ENCODE measurements at places on chromosomes 3 and 15.
A peak's percentile ranks its signal among the peaks of the same experiment; 100 is the strongest.

DNA sequence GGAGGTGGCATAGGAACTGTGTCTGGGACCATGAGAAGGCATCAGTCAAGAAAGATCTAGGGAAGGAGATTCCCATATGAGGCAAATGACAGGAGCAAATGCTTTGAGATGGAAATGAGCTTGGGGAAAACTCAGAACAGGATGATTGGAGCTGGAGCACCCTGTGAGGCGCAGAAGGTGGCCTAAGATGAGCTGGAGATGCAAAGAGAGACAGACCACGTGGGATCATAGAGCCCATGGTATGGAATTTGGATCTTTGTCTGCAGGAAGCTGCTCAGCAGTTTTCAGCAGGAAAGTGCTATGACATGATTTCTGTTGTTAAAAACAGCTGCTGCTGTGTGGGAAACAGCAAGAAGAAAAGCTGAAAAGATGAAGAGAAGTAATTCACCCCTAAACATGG is 310.6 kb downstream of the MAGI1 start:
- DNase-seq = no peak

DNA sequence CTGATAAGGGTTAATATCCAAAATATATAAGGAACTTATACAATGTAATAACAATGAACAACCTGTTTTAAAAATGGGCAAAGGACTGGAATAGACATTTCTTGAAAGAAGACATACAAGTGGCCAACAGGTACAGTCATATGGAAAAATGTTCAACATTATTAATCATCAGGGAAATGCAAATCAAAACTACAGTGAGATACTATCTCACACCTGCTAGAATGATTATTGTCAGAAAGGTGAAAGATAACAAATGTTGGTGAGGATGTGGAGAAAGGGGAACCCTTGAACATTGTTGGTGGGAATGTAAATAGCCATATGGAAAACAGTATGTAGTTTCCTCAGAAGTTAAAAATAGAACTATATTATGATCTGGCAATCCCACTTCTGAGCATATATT is 20.4 kb downstream of the GOLM2 start:
- DNase-seq = no peak

DNA sequence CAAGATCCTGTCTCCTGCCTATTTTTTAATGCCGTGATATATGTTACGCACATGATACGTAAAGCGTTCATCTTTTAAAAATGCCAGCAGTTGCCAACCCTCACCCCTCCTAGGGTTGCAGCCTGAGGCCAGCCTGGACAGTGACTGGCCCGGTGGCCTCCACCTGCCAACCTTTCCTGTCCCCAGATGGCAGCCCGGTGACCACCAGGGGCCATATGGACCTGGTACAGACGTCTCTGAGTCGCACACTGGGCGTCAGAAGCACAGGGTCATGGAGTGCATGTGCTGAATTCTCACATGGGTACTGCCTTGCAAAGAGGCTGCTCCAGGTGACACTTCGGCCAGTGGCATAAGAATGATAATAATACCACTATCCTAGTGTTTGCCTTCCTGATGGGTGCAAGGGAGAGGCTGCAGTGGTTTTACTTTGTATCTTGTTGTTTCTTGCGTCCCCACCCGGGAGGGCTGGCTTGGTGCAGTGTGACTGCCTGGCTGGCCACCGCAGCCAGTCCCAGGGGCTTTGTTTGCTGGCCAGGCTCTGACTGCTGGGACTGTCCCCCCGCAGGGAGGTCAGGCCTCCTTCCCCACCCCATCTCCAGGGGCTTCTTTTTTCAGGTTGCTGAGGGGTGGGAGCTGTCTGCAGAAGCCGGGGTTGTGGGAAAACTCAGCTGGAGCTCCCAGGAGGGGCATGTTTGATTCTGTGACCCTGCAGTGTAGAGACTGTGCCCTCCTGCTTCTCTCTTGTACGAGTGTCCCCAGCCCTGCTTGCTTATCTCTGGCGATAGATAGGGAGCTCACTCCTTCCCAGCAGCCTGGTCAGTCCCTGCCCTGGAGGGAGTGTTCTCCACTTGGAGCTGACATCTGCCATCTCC is 16.9 kb downstream of the FBLN2 start:
- DNase-seq = no peak

- DNase-seq = no peak
Observed at GRCh38 chr3:148223266-148223665, 474.4 kb upstream of the AGTR1 start.

GRCh38 chr15:74626752-74627692 is 11.4 kb downstream of the CLK3 start:
- DNase-seq = no peak

- DNase-seq = no peak
Observed at GRCh38 chr3:129207479-129207878, 23.8 kb upstream of the CNBP start.

- DNase-seq = no peak
Observed at GRCh38 chr15:34025252-34025651, 13.8 kb downstream of the AVEN start.

- DNase-seq = no peak
Observed at GRCh38 chr15:92393071-92393979, at the start of gene ST8SIA2. TSS of gene ST8SIA2 (plus strand) at chr15:92393881. CDS start at chr15:92394065, 184 bp downstream.

DNA sequence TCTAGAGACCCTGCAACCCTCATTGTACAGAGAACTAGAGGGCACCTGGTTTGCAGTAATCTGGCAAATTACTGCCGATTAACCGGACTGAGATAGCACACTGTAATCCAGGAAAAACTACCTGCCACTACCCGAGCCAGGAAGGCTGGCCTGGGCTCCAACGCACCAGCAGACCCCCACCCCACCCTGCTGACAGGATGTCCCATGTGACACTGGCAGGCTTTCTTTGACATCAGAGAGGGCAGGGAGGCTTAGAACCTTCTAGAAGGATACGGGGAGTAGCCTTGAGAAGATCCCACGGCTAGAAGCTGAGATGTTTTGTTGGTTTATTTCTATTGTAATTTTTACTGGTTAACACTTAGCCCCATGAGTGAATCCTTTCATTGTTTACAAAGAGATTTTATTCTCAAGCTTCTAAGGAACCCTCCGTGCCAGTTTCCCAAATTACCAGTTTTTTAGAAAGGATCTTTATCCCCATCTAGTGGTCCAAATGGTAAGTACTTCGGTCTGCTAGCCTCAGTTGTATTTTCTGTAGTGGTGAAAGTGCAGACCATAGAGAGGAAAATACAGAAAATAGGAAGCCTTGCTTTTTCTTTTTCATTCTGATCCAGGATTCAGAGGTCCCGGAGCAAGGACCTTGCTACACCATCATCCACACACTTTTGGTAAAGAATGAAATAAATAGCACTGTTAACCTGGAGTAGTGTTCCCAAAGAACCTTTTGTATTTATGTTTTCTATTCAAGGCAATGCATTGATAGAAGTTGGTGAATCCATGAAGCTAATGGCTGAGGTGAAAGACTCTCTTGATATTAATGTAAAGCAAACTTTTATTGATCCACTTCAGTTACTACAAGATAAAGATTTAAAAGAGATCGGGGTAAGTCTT is 81.9 kb upstream of the ADAMTSL3 start:
- no peak for DNase-seq

GRCh38 chr3:79369306-79369705 is 398.5 kb downstream of the ROBO1 start:
- no peak for DNase-seq

- DNase-seq = peak; percentile 4
Observed at GRCh38 chr3:30970183-30970582, 75.7 kb upstream of the GADL1 start.

DNA sequence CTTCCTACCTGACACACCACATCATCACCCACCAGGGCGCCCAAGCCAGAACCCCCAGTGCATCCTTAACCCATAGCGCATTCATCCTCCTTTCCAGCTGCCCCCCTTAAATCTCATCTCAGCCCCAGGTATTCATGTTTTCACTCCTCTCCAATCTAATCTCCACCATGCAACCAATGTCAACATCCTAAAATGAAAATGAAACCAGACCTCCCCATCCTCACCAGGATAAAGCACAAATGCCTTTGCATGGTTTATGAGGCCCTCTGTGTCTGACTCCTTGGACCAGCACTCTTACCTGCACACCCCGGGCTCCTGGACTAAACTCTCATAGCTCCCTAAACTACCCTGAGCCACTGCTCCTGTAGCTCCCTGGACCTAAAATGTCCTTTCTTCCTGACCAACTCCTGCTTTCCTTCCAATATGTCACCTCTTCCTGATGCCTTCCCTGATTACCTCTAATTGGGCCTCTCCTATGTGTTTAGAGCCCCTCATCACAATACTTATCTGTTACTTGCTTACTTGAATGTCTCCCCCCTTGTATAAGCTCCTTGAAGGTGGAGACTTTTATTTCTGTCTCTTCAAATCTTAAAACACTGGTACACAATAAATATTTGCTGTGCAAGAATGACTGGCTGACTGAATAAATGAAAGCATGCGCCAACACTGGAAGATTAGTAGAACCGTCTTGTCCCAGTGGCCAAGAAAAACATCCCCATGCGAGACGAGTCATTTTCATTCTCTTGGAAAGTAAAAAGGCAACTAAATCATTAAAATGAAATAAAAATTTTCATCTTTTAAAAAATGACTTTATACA is 142.5 kb downstream of the XXYLT1 start:
- no peak for DNase-seq

GRCh38 chr15:77983091-77983707 is 94.3 kb downstream of the TBC1D2B start:
- no peak for DNase-seq

DNA sequence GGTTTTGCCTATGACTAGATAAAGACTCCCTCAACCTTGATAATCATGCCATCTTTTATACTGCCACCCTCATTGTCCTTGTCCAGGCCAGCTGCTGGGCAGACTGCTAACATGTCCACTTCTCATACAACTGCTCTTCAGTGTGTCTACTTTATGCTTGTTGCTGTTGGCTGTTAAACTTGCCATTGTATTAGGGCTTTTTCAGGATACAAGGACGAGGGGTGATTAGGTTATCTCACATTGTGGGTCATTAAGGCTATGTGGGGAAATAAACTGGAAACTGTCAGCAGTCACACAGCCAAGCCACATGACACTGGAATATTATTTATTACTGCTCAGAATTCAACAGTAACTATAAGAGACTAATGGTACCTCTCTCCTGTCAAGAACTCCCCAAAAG is 36.1 kb downstream of the STARD9 start:
- DNase-seq = no peak

GRCh38 chr15:89379251-89379695 is 44.6 kb upstream of the POLG start:
- no peak for DNase-seq

DNA sequence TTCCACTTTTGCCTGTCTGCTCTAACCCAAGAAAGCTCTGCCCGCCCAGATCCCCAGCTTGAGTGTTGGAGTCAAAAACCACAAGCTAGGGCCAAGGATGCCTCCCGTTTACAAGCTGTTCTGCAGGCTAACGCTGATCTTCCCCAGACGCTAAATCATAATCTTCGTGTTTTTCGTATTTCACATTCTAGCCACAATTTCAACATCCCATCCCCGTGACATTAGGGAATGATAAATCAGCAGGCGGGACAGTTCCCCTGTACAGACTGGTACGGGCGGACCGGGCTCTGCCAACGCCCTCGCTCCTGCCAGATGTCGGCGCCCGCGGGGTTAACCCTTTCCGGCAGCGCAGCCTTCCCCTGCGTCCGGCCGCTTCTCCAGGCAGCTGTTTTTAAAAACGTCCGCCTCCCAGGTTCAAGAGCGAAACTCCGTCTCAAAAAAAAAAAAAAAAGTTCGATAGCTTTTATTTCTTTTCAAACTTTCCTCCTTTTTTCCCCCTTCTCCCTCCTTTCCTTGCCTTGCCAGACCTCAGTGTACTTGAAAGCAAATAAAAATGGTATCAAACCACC is 81.0 kb upstream of the BNC1 start:
- no peak for DNase-seq

- DNase-seq = no peak
Observed at GRCh38 chr3:132318451-132318850, 1.2 kb downstream of the ACP3 start.

GRCh38 chr3:70558956-70559355 is 246.5 kb upstream of the MDFIC2 start:
- DNase-seq = no peak

- DNase-seq = no peak
Observed at GRCh38 chr15:23518104-23518503, 47.4 kb upstream of the MKRN3 start.

DNA sequence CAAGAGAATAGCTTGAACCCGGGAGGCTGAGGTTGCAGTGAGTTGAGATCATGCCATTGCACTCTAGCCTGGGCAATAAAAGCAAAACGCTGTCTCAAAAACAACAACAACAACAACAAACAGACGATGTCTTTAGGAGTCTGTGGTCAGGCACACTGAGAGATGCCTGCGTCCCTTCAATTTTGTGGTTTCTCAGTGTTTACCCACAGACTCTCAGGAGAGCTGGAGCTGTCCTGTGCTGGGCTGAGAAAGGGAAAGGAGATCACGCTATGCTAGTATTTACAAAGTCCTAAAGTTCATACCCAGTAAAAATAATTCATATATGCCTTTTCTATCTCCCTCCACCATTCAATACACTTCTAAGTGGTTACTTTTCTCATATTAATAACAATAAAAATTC is 6.3 kb downstream of the LAMP3 start:
- no peak for DNase-seq

DNA sequence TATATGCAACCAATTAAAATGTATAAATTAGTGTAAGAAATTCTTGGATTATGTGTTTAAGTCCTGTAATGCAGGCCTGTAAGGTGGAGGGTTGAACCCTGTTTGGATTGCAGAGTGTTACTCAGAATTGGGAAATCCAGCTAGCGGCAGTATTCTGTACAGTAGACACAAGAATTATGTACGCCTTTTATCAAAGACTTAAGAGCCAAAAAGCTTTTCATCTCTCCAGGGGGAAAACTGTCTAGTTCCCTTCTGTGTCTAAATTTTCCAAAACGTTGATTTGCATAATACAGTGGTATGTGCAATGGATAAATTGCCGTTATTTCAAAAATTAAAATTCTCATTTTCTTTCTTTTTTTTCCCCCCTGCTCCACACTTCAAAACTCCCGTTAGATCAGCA is 65.4 kb upstream of the ACAD9 start:
- no peak for DNase-seq

DNA sequence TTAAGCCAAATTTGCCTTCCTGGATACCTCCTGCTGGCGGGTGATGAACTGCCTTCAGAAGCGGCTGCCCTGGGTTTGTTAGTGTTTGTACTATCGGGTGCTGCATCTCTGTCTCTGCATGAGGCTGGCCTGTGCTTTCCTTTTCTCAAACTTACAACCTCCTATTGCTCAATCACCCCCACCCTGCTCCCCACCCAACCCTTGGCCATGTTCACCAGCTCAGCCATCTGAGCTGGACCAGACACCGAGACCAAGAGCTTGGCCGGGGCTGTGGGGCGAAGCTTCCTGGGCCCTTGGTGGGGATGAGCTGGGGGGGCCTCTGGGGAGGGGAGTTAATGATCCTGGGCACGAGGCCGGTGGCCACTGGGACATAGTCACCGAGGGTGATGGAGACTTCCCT is 16.8 kb upstream of the FBLN2 start:
- DNase-seq = no peak

GRCh38 chr15:71303977-71304376 is 188.7 kb downstream of the THSD4 start:
- no peak for DNase-seq
